Endothelial cell of umbilical vein (primary cell): ENCODE measurements at places on chromosomes 11 and 22. TPM values are rescaled to one million over a fixed set of nuclear protein-coding genes. Genes with fewer than 3 reads are reported as not detected.

GRCh38 chr11:75782540-75783263 lies 14.1 kb downstream of the DGAT2 start:
- peaks cover under 1% of the 10 kb centered on the region for H3K4me1 ChIP-seq
- H3K4me3 ChIP-seq = no peak overlapping the region
- DNase-seq = no peak
- H3K36me3 ChIP-seq = no peaks in the 10 kb centered on the region
- no peaks in the 10 kb centered on the region for H3K27me3 ChIP-seq
- no peak overlapping the region for H3K27ac ChIP-seq

- no peaks in the 10 kb centered on the region for H3K27me3 ChIP-seq
- no peak for DNase-seq
- no peaks in the 10 kb centered on the region for H3K4me1 ChIP-seq
- H3K27ac ChIP-seq = no peak overlapping the region
- no peak overlapping the region for H3K4me3 ChIP-seq
- no peaks in the 10 kb centered on the region for H3K36me3 ChIP-seq
Observed at GRCh38 chr11:108863528-108863927, 198.7 kb downstream of the DDX10 start.

DNA sequence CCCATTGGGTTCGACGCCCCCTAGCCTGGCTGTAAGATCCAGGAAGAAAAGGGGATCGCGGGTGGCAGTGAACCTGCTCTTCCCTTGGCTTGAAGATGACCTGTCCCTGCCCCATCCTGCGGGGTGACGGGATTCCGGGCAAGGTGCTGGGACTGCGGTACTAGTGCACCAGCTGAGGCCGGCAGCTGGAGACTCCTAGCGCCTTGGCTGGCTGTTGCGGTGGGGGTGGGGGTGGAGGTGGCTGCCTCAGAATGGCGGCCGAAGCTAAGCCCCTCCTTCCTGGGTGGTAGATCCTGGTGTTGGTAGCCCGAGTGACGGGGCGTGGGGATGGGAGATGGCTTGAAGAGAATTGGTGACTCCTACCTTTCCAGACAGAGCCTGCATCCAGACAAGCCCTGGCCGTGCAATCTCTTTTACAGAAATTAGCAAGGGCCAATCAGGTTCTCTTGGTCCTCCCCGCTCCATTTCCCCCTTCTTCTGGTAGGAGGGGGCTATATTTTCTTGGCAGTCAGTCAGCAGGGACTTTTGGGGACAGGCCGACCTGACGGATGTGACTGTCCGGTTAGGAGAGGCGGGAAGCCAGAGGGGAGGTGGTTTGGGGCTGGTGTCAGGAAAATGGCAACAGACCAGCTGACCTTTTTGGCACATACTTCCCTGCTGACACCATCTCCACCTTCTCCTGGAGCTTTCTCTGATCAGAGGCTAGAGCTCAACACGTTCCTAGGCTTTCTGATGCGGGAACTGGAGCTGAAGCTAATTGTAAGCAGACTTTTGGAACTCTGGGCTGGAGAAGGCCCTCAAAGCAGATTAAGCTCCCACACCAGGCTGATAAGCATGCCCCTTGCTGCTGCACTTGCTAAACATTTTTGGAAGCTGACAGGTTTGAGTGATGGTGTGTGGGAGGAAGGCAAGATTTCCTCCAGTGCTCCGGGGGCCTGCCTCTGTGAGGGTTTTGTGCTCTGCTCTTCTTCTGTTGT lies 2.0 kb downstream of the NAV2 start:
- DNase-seq = peak; percentile 61
- peak overlapping the region; percentile 93 for H3K27ac ChIP-seq
- peak overlapping the region; percentile 56 for H3K4me3 ChIP-seq
- H3K36me3 ChIP-seq = no peaks in the 10 kb centered on the region

DNA sequence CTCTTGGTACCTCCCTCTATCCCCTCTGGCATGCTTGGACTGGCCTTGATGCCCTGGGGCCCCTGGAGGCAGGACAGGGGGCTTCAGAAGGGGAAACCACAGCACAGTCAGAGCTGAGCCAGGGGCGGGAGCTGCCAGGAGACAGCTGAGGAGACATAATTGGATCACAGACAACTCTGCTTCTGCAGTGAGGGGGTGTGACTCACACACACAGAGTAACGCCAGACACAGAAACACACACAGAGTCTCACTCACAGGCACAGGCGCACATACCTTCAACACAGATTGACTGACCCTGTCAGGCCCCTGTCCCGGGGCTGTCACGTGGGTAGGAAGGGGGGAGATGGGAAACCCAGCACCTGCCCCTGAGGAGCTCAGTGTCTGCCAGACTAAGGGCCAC lies 20.6 kb downstream of the STARD10 start:
- H3K36me3 ChIP-seq = no peaks in the 10 kb centered on the region
- H3K4me1 ChIP-seq = peaks cover 3% of the 10 kb centered on the region
- DNase-seq = peak; percentile 12
- no peak overlapping the region for H3K27ac ChIP-seq

DNA sequence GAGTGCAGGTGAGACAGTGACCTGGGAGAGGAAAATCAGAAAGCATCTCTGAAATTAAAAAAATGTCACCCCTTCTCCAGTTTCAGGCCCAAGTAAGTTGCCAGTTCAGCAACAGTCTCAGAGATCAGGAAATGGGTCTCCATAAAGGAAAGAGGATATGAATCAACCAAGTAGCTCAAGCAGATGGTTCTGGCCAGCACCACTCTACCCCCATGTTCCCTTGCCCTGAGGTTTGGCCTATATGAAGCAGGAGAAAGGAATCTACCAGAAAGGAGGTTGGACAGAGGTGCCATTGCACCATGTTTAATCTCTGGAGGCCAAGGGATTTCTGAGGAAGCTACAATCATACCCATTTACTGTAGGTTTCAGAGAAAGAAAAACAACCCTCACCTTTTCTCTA lies 7.7 kb downstream of the FZD4 start:
- no peaks in the 10 kb centered on the region for H3K27me3 ChIP-seq
- no peak overlapping the region for H3K4me3 ChIP-seq
- H3K4me1 ChIP-seq = peaks cover 70% of the 10 kb centered on the region
- peaks cover 29% of the 10 kb centered on the region for H3K36me3 ChIP-seq

DNA sequence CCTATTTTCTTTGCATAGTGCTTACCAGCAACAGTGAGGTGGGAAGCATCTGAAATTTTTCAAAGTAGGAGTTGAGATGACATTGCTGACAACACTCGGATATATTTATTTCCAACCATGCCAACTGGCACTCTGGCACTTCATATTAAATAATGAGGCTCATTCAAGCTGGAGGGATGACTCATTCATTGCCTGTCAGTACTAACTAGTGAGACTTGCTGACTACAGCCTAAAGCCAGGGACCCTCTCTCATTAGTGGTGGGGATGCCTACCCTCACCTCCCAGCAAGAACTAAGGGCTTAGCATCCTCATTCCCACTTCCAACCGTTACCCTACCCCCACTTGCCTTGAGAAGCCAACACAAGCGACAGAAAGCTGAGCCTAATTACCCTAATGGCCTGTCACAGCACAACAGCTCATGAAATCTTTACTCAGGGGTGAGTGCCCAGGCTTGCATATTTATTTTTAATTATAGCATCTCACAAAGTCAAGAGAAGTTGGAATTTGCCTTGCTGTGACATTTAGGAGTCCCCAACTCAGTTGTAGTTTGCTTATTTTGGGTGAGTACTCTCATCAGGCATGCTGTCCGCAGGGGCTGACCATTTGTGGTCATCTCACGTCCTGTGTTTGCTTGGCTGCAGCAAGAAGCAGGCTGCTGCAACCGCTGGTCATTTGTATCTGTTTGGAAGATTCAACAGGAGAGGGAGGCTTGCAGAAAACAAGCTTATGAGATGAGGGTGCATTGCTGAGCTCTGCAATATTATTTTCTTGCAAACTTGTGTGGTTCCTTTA lies 181.6 kb upstream of the POU2AF2 start:
- H3K27ac ChIP-seq = no peak overlapping the region
- H3K36me3 ChIP-seq = no peaks in the 10 kb centered on the region
- no peaks in the 10 kb centered on the region for H3K4me1 ChIP-seq
- no peak for DNase-seq
- no peak overlapping the region for H3K4me3 ChIP-seq

GRCh38 chr11:45252134-45252856 lies 33.8 kb downstream of the SYT13 start:
- no peak overlapping the region for H3K4me3 ChIP-seq
- peak; percentile 14 for DNase-seq
- H3K27me3 ChIP-seq = peaks cover 2% of the 10 kb centered on the region
- H3K27ac ChIP-seq = no peak overlapping the region
- H3K4me1 ChIP-seq = no peaks in the 10 kb centered on the region

GRCh38 chr11:76601724-76602123 lies 68.8 kb downstream of the LRRC32 start:
- H3K27ac ChIP-seq = no peak overlapping the region
- no peak for DNase-seq
- H3K36me3 ChIP-seq = no peaks in the 10 kb centered on the region
- no peaks in the 10 kb centered on the region for H3K27me3 ChIP-seq

DNA sequence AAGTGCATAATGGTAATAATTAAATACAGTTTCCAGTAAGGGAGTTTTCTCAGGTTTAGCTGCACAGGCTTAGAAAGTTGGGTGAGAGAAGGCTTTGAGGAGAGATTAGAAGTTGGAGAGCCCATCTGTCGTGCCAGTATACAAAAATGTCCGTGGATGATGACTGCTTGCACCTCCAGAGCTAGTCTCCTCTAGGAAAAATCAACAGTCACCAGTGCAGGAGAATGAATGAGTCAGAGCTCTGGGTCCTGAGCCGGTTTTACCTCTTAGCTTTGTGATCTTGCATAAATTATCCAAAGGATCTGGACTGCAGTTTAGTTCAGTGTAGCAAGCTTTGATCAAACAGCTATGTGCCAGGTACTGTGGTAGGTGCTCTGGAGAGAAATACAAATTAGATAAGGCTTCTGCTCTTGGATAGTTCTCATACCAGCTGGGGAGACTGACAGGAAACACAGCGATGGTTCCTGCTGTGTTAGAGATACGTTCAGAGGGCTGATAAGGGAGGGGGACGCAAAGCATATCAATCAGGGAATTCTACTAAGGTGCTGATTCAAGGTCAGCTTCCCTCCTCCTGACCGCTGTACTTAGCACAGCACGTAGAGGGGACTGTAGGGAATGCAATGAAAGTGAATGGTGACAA lies 125.9 kb downstream of the TEAD1 start:
- H3K36me3 ChIP-seq = no peaks in the 10 kb centered on the region
- H3K27ac ChIP-seq = no peak overlapping the region
- H3K4me1 ChIP-seq = peaks cover 33% of the 10 kb centered on the region
- H3K4me3 ChIP-seq = no peak overlapping the region
- no peaks in the 10 kb centered on the region for H3K27me3 ChIP-seq

DNA sequence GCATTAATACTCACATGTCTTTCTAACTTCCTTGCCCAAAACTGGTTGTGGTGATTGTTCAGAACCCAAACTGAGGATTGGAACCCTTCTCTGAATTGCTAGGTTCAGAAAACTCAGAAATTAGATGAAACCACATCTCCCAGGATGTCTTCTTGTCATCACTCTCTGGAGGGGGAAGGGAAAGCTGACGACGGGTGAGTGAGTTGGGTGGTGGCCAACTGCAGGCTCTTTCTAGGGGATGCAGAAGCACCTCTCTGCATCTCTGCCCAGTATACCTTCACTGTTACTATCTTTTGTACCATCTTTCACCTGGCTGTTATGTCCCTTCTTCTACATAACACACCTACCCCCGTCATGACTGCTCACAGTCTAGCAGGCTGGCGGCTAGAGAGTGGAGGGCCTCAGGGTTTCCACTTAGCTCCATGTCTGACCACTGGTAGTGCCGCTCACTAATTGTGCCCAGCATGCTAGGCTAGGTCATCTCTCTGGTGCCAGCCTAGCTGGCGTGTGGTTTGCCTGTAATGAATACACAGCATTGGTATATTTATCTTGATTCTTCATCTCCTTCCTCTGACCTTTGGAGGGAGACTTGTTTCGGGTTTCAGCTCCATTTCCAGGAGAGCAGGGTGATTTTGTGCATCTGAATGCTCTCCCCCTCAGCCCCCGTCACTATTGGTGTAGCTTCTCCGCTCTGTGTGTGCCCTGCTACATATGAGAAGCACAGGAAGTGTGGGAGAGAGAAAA lies 7.3 kb downstream of the GRAMD1B start:
- H3K4me3 ChIP-seq = no peak overlapping the region
- H3K36me3 ChIP-seq = no peaks in the 10 kb centered on the region
- H3K27me3 ChIP-seq = no peaks in the 10 kb centered on the region
- no peak for DNase-seq

GRCh38 chr11:103529181-103529684 lies 420.0 kb downstream of the DYNC2H1 start:
- peaks cover 72% of the 10 kb centered on the region for H3K4me1 ChIP-seq
- no peaks in the 10 kb centered on the region for H3K36me3 ChIP-seq
- H3K27ac ChIP-seq = peak overlapping the region; percentile 95
- no peaks in the 10 kb centered on the region for H3K27me3 ChIP-seq
- no peak overlapping the region for H3K4me3 ChIP-seq

DNA sequence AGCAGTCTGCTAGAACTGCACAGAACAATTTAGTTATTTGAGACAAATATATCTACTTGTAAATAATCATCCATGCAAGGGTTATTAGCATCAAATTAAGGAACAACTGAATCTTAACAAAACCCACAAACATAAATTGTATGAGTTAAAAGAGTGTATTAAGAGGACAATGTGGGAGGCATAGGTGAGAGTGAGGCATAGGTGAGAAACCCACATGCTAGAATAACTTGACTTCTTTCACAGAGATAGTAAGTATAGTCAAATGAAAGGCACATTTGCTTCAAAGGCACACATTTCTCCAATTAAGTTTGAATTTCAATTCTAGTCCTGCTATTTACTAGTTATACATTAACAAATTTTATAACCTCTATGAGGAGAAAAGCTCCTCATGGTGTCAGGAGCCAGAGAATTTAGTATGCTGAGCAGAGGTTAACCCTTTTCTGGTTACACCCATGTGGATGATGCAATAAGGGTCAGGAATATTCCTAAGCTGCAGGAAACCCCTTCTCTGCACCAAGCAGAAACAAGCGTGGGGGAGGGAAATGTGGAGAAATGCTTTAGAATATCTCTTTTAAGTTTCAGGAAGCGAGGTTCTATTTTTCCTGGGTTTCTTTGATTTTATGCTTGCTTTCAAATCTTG lies 264.2 kb downstream of the GRM5 start:
- H3K36me3 ChIP-seq = no peaks in the 10 kb centered on the region
- H3K27me3 ChIP-seq = no peaks in the 10 kb centered on the region
- H3K4me1 ChIP-seq = no peaks in the 10 kb centered on the region
- no peak overlapping the region for H3K27ac ChIP-seq

GRCh38 chr11:62926680-62927455 lies 5.7 kb upstream of the CHRM1 start:
- H3K36me3 ChIP-seq = no peaks in the 10 kb centered on the region
- peaks cover 32% of the 10 kb centered on the region for H3K27me3 ChIP-seq
- H3K27ac ChIP-seq = no peak overlapping the region
- no peak for DNase-seq
- H3K4me1 ChIP-seq = peaks cover 6% of the 10 kb centered on the region
- no peak overlapping the region for H3K4me3 ChIP-seq

GRCh38 chr11:130397780-130398179 lies 30.6 kb downstream of the ADAMTS8 start:
- DNase-seq = no peak
- H3K4me1 ChIP-seq = no peaks in the 10 kb centered on the region
- H3K27ac ChIP-seq = no peak overlapping the region
- no peak overlapping the region for H3K4me3 ChIP-seq
- H3K36me3 ChIP-seq = no peaks in the 10 kb centered on the region

Gene TST
- total RNA-seq = 38.0 and 39.2 TPM in 2 replicates

Gene ADAMTS15
- not detected in 2 replicates for total RNA-seq

Gene MMP27
- not detected in 2 replicates for total RNA-seq

Gene CARD10
- 39.5 and 40.6 TPM in 2 replicates for total RNA-seq

Gene APOA5
- total RNA-seq = not detected in 2 replicates

Gene OR6T1
- not detected in 2 replicates for total RNA-seq

Gene INS
- total RNA-seq = not detected in 2 replicates

Gene DDI1
- not detected in 2 replicates for total RNA-seq

Gene GSTT2
- total RNA-seq = not detected in 2 replicates

Gene HOATZ
- total RNA-seq = not detected in 2 replicates

Gene PLAAT3
- 22.8 and 24.2 TPM in 2 replicates for total RNA-seq
